Mammary epithelial cell (primary cell): ENCODE measurements at places on chromosomes 3 and 15.

GRCh38 chr3:175057401-175057800 is 198.3 kb downstream of the NAALADL2 start:
- DNase-seq = no peak

GRCh38 chr15:58221591-58222241 is 83.5 kb downstream of the AQP9 start:
- no peak for DNase-seq

DNA sequence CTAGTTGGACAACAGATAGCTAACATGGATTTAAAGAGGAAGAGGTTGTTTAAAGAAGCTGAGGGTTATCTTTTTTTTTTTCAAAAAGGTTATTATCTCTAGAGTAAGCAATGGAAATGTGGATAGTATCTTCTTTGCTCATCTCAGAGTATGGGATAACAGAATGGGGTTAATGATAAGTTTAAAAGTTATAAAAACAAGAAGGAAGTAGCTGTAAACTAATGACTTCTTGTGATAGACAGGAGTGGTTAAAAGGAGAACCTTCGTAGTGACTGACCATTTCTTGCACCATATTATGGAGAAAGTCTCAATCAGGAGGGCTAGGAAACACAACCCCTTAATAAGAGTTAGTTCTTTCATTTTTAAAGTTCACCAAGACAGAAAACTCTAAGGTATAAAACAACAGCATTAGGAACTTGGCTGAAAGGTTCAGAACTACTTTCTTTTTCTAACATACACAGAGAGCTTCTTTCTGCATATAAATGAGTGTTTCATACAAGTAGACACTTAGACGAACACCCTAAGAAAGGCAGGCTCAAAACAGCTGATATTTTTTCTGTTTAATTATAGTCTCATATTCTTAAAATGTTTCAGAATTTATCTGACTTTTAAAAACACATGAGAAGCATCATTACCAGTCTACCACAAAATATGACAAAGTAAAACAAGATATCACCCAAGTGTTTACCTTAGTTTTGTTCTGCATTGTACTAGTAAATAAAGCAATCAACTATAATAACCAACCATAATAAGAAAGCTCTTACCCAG is 140.0 kb downstream of the MEIS2 start:
- no peak for DNase-seq

DNA sequence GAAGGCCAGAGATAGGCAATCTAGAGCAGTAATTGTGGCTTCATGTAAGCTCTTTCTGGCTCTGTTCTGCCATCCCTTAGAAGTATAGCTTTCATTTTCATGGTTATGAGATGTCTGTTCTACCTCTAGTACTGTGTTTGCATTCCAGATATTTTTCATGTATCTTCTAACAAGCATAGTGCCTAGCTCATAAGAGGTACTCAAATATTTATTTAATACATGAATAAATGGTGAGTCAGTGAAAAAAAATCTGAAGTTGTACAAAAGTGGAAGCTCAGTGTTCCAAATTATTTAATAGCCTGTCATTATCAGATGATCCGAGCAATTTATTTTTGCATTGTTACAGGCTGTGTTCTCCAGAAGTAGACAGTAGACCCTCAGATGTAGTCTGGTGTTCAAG is 64.3 kb downstream of the OXSM start:
- no peak for DNase-seq

GRCh38 chr3:161694682-161695564 is 198.3 kb downstream of the OTOL1 start:
- no peak for DNase-seq

- no peak for DNase-seq
Observed at GRCh38 chr3:107943786-107944523, 146.9 kb downstream of the CD47 start.

- DNase-seq = no peak
Observed at GRCh38 chr3:122882361-122882947, 87.6 kb downstream of the SLC49A4 start.

DNA sequence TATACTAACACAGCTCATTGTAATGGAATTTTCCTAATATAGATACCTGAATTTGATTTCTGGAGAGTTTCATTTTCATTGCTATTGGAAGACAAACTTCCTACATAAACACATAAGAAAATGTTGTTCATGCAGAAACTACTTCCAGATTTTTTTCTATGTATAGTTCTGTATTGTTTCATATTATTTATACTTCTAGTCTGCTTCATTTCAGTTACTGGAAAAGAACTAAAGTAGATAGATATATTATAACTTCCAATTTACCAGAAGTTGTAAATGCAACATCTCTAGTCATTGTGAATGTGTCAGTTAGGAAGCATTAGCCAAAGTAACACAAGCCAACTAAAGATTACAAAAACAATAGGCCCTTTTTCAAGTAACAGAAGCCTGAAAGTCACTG is 147.3 kb upstream of the ZNF385D start:
- no peak for DNase-seq

- DNase-seq = no peak
Observed at GRCh38 chr15:34365091-34365825, 1.7 kb downstream of the LPCAT4 start.

- no peak for DNase-seq
Observed at GRCh38 chr3:125165189-125165947, 47.2 kb downstream of the SLC12A8 start.

- peak; percentile 50 for DNase-seq
Observed at GRCh38 chr3:139534992-139535879, 4.3 kb downstream of the RBP1 start.

DNA sequence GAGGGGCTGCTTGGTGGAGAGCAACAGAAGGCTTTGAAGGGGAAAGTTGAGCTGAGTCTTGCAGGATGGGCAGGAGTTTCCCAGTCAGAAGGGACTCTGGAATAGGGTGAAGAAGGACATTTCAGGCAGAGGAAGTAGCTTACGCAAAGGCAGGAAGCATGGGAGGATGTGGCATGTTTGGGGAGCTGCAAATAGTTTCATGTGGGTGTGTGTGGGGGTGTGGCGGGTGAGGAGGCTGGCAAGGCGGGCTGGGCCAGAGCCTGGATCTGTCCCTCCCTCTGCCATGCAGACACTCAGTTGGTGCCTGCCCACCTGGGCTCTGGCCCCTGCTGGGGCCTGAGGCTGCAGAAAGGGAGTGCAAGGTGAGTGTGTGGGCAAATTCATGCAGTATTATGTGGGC is 10.4 kb downstream of the TEX264 start:
- peak; percentile 67 for DNase-seq

- no peak for DNase-seq
Observed at GRCh38 chr15:95674031-95674430, 656.5 kb upstream of the NR2F2 start.

GRCh38 chr3:6438031-6438430 is 422.9 kb upstream of the GRM7 start:
- no peak for DNase-seq

DNA sequence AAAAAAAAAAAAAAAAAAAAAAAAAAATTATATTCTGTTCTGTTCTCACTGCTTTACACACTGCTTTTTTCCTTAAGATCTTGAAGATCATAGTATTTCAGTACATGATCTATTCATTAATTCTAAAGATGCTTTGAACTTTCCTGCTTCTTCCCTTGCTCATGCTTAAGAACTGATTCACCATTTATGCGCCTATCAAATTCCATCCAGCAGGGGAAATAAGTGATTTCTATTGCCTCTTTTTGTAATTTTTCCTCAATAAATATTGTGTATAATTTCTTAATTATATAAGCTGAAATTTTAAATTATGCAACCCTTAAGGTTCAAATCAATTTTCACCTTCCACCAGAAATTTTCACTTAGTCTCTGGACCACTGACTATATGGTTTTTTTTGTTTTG is 10.6 kb downstream of the DENND6A start:
- no peak for DNase-seq

DNA sequence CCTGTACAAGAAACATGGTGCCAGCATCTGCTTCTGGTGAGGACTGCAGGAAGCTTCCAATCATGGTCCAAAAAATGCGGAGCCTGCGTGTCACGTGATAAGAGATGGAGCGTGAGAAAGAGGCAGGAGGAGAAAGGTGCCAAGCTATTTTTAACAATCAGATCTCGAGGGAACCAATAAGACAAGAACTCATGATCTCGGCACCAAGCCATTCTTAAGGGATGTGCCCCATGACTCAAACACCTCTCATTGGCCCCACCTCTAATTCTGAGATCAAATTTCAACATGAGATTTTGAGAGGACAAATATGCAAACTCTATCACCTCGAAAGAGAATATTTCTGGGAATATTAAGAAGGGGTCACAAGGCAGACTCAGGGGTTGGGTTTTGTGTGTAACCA is 107.2 kb downstream of the PYDC2 start:
- no peak for DNase-seq

DNA sequence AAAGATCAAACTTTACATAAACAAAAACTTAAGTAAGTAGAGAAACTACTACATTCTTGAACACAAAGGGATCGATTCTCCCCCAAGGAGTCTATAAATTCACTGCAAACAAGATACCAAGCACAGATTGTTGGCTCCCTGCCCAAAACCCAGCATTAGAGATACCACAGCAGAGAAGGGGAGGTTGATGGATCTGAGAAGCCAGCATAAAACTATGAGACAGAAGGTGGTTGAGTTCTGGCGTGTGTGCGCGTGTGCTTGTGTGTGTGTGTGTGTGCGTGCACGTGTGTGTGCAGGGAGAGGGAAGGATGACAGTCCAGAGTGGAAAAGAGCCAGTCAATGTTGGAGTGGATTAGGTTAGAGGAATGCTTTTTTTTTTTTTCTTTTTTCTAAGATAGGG is 143.2 kb upstream of the PRR20G start:
- no peak for DNase-seq

GRCh38 chr15:52208306-52208946 is 17.2 kb upstream of the GNB5 start:
- peak; percentile 62 for DNase-seq

- peak; percentile 10 for DNase-seq
Observed at GRCh38 chr3:139897759-139898158, 37.2 kb upstream of the CLSTN2 start.

- peak; percentile 67 for DNase-seq
Observed at GRCh38 chr3:11610044-11610671, 33.6 kb downstream of the VGLL4 start.

GRCh38 chr3:187518616-187519015 is 150.4 kb downstream of the RTP4 start:
- DNase-seq = no peak

GRCh38 chr15:47961401-47962090 is 159.2 kb upstream of the SLC24A5 start:
- DNase-seq = no peak

DNA sequence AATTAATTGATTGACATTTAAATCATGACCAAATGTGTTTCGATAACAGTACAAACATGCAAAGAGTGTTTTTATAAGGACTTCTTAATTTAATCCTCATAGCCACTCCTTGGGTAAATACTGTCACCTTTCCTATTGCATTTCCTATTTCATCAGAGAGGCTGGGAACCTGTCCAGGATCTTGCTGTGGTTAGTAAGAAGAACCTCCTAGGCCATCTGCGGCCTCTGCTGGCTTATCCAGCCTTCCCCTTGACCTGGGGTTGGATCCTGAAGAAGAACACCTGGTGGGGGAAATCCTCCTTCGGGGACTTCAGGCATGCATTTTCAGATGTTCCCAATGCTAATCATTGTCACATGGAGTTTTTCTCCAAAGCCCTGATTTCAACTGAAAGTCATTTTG is 25.5 kb downstream of the GLDN start:
- DNase-seq = peak; percentile 22

- DNase-seq = no peak
Observed at GRCh38 chr15:91586560-91586959, 266.9 kb upstream of the SLCO3A1 start.

DNA sequence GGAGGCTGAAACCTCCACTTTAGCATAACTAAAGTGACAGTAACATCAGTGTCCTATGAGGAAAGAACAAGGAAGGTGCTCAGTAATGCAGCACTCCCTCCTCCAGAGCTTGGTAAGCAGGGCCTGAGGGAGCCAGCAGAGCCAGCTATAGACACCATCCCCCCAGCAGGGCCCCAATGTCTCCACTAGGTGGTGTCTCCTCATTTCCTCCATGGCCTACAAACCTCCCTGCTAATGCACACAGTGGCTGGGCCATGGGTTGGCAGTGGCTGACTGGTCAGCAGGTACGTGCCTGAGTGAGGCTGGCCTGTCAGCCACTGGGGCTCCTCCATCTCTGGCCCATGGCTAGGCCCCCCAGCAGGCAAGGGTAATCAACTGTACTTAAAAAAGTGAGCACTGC is 13.6 kb downstream of the MRPS25 start:
- peak; percentile 34 for DNase-seq

DNA sequence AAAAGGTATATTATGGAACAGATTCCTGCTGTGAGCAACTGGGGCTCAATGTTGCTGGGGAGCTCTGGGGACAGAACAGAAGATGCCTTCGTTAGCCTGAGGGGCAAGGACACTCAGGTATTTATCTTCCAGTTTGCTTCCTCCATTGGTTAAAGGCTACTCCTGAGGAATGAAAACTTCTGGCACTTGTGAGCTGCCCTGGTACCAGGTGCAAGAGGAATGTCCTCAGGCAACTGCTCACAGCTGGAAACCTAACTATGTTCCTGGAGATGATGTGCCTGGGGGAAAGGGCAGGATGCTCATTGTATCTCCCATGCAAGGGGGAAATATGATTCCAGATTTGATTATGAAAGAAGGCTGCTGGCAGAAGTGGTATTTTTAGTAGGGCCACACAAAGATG is 54.0 kb upstream of the BBX start:
- no peak for DNase-seq

- DNase-seq = no peak
Observed at GRCh38 chr15:55198706-55199105, 2.0 kb upstream of the RSL24D1 start.

DNA sequence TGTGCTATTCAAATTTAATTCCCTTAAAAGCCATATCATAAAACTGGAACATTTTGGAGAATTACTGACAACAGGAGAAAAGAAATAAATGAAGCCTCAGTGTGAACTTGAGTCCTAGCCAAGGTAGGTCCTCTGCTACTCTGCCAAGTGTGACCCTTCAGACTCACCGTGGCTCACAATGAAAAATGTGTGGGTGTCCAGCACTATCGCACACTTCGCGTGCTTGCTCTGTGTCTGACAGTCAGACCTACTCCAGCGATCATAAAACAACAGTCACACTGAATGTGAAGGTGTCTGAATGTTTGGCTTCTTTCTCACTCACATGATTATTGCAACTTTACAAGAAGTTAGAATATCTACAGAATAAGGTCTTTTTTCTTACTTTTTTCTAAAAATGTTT is 65.8 kb upstream of the TRA2B start:
- DNase-seq = no peak

DNA sequence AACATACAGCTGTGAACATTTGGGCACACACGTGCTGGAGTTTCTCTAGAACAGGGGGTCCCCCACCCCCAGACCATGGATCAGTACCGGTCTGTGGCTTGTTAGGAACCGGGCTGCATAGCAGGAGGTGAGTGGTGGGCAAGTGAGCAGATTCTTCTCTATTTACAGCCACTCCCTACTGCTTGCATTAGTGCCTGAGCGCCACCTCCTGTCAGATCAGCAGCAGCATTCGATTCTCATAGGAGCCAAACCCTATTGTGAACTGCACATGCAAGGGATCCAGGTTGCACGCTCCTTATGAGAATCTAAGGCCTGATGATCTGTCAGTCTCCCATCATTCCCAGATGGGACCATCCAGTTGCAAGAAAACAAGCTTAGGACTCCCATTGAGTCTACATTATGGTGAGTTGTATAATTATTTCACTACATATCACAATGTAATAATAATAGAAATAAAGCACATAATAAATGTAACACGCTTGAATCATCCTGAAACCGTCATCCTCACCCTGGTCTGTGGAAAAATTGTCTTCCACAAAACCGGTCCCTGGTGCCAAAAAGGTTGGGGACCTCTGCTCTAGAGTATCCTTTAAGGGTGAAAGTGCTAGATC is 25.8 kb downstream of the CHRM5 start:
- peak; percentile 19 for DNase-seq
